ENCODE measurements at places on chromosomes 7 and 10.

DNA sequence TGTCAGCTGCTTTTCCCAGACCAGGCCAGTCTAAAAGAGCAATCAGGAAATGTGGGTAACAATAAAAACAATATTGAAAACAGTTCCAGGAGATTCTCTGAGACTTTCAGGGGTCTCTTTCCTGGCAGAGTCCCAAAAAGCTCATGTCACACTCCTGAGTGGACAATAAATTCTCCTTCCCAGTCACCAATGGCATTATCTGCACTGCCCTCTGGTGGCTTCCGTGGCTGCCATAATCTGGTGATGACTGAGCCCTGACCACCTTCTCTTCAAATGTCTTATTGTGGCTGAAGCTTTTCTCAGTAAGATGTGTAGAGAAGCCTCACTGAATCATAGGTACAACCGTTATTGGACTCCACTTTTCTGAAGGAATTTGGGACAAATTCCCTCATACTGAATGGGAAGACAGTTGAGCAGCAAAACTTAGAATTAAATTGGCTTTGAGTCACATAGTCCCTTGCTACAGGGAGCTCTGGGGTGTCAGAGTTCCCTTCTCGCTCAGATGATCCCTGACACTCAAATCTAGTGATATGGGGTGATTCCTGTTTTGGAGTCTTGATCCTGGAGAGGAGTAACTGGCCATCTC is 24.4 kb upstream of the ASAH2 start:
- DNase-seq: no peak

DNA sequence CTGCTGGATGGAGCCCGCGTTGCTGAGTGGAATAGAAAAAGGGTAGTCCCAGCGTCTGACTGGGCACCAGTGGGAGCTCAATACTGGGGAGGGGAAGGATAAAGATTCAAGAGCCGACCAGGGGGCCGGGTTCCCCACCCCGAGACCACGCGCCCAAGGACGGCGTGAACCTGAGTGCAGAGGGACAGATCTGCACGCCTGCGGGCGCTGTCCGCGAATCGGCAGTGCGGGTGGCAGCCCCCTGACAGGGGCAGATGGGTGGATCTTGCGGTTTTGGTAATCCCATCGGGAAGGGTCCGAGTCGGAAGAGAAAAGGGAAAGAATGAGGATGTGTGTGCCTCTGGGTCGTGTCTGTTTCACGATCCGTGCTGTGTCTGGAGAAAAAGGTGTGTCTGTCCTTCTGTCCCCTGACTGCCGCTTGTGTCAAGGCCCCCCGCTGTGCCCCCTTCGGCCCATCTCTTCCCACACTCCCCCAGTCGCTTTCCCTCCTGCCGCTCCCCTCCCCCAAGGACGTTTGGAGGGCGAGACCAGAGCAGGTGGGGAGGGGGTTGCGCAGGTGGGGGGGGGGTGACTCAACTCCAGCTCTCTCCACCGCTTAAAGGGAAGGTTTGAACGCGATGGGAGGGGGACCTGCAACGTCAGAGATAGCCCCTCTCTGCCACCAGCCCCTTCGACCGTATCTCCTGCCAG is 734 bp upstream of the VGF start:
- no peak for DNase-seq

- DNase-seq: no peak
Measured at GRCh38 chr10:44906486-44906885, 4.7 kb upstream of the TMEM72 start.

DNA sequence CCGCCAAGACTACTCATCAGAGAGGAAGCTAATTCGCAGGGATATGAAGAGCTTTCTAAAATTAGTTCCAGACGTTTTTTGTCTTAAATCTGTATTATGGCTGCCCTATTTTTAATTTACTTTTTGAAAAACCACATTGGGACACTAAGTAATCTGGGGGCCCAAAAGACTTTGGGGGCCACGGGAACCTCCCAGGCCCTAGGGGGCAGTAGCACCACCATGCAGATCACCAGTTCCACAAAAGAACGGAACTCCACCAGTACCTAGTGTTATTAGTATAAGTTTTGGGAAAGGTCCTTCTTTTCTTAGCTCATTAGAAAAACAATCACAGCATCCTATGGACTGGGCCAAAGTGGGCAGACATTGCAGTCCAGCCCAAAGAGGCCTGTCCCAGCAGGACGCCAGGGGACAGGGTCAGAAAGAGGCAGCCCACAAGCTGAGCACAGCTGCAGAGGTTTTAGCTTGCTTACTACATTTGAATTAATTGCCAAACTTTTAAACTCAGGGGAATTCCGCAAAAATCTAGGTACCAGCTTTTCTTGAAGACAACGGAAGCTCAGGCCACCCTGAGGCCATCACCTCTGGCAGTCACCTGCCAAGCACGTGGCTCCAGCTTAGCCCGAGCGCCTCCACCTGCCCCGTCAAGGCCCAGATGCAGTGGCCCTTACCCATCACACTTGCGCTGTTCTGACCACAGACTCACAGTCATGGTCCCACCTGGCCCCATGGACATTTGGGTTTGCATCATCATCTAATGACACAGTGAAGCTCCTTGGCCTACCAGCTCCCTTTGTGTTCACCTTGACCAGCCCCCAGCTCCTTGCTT is 74.8 kb downstream of the PARP12 start:
- DNase-seq: no peak

DNA sequence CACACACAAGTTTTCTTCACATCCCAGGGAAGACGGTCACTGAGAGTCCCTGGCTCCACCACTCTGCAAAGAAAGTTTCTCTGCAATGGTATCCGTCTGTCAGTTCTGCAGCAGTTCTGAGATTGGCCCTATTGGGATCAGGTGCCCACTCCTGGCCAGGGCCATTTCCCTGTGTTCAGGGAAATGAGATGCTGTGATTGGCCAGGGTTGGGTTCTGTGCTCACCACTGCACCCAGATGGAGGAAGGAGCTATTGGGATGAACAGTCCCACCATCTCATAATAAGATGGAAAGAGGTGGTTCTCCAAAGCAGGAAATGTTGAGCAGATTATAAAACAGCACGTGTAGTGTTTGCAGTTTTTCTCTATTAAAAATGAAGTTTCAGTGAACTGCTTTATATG is 13.3 kb upstream of the PIP4K2A start:
- no peak for DNase-seq

DNA sequence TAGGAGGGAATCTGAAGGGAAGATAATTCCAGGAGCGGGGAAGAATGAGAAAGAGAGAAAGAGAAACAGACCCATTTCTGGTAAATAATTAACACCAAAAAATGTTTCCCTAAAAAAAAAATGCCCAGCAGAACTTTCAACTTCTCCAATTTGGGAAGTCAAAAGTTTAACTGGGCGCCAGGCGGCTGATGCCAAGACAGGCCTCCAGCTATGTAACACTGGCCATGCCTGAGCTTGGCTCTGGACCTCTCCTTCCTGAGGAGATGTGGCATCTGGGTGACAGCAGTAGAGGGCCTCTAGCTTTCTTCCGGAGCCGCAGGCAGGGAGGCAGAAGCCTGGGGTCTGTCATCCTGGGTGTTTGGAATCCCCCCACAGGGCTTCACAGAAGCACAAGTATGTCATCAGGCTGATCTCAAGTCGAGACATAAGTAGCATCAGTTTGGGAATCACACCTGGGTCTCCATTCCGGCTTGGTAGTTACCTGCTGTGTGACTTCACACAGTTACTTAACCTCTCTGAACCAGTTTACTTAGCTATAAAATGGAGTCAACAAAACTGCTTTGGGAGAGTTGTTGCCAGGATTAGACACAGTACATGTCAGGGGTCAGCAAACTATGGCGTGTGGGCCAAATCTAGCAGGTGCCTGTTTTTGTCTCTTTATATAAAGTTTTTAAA is 50.5 kb upstream of the TCF7L2 start:
- no peak for DNase-seq

DNA sequence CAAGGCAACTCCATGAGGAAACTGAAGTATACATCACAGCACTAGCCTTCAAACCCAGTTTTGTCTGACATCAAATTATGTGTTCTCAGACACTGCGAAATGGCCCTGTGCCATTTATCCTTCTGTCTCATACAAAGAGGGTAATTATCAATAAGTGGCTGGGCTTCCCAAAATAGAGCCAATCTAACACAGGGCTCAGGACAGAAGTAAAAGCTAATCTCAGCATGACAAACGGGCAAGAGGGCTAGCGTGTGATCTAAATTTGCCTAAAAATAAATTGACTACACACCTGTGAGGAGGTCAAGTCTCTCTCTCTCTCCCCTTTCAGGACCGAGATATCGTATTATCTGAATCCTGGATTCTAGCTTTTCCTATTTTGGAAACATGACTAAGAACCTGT is 67.2 kb downstream of the DGKB start:
- no peak for DNase-seq

DNA sequence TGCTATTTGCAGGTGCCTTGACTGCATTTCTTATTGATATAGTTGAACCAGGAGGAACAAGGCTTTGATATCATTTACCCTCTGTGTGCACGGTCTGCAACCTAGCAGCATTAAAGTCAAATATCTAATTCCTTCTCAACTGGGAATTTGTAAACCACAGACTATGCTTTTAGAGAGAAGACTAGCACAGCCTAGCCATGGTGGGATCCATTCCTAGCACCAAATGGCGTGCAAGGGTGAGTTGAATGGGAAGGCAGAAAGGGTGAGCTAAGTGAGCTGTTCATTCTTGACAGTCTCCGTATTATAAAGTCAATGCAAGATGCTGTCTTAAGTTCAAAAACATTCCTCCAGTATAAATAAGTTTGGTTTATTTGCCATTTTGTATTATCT is 2.9 kb downstream of the ZNF365 start:
- DNase-seq: no peak

- DNase-seq: no peak
Measured at GRCh38 chr7:16615228-16615627, 30.3 kb downstream of the ANKMY2 start.

- no peak for DNase-seq
Measured at GRCh38 chr7:30467271-30467670, 11.3 kb downstream of the NOD1 start.
